ENCODE measurements at places on chromosomes 16 and 17.

DNA sequence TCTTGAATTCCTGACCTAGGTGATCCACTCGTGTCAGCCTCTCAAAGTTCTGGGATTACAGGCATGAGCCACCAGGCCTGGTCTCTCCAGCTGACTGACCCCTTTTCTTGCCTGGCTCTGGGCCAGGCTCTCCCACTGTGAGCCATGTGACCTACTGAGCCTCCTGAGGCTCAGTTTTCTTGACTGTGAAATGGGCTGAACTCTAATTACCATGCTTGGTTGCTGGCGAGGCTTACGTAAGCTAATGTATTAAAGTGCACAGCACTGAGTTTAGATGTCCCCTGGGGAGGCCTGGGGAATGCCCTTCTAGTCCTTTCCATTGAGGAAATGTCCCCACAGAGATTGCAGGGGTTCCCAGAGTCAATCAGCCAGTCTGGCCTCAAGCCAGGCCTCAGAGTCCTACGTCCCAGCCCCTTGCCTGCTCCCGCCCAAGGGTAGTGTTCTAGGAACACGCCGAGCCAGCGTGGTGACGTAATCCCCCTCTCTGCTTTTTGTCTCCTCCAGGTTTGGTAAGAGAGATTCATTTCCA lies 45.8 kb upstream of the LGALS9 start:
- DNase-seq, result no peak

DNA sequence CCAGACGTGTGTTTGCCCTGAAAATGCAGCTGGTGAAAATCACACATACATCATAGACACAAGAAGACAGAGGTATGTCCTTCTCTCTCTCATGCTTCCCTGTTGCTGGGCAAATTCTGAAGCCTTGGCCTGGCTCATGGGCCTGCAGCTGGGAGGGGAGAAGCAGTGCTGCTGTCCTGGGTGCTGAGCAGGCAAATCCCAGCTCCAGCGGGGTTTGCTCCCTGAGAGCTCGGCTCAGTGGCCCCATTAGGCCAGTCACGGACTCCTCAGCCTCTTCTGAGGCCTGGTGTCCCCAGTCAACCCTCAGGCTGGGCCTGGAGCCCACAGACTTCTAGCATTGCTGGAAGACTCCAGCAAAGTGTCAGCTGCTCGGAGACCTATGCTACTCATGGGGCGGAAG lies 11.7 kb downstream of the RHBDL3 start:
- DNase-seq, result no peak

DNA sequence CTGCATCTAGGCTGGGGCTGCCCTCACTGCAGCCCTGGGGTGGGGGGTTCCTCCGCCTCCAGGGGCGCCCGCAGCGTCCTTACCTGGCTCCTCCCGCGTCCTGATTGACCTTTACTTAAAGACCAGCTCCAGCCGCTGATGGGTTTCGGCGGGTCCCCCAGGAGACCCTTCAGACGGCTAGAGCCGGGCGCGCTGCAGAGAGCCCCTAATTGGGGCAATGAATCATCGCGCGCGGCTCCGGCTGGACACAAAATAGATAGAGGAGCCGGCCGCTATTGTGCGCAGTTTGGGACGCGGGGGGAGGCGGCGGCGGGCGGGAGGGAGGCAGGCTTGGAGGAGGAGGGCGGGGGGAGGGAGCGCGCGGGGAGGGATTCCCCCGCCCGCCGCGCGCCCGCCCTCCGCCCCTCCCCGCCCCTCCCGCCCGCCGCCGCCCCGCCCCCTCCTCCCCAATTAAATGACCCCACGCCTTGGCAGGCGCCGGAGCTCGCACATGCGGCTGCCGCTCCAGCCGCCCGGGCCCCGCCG lies 56.5 kb upstream of the CIBAR2 start:
- no peak for DNase-seq

GRCh38 chr16:48629016-48629415 lies 19.0 kb upstream of the N4BP1 start:
- DNase-seq, result no peak

DNA sequence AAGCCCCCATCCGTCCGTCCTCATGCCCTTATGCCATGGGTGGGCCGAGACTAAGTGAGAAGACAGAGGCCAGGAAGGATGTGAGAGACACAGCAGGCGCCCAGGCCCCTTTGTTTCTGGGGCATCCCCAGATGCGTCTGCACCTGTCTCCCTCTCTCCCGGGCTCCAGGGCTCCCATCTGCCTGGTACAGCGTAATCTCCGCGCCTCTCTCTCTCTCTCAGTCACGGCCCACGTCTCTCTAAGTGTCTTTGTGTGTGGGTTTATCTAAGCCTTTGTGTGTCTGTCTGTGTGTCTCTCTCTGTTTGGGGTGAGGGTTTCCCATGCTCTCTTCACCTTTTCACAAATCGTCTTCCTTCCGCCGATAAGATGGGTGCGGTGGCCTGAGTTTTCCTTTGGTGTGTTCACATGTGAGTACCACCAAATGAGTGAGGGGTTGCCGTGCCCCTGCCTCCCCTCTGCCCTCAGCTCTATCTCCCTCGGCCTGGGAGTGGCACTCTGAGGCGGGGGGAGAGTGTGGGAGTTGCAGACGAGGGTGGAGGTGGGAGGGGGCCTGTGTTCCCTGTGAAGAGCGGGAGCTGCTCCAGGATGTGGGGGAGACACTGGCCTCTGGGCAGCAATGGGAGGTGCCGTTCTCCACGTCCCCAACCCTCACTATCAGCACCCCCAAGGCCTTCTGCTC lies 25.8 kb upstream of the ABCC3 start:
- no peak for DNase-seq

- no peak for DNase-seq
Observed at GRCh38 chr16:88013766-88014251, 62.6 kb downstream of the BANP start.

All from NCI-H2029 treated with DMSO at 0.1 percent for 48 hours (cell line).